SK-N-SH (cell line): ENCODE measurements at places on chromosomes 3 and 15.
A peak's percentile ranks its signal among the peaks of the same experiment; 100 is the strongest.

- H3K27me3 ChIP-seq = no peaks in the 10 kb centered on the region
- no peak for DNase-seq
- no peak overlapping the region for H3K4me3 ChIP-seq
- no peak overlapping the region for H3K27ac ChIP-seq
These were observed 9.2 kb downstream of the SPSB4 start for GRCh38 chr3:141060327-141060726.

DNA sequence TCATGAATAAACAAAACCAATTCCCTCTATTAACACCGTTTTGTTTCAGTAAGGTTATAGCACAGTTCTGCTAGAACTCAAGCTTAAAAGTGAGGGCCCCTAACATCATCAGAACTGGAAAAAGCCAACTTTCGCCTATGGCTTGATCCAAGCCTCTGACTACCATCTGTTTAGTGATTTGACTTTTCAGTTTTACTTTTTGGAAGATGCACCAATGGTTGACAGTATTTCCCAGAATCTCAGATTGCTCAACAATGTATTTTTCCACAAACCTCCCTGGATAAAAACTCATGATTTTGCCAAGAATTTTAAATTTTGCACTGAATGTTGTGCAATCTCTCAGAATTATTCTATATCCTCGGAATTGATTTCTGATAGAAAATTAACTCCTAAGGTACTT, 190.7 kb downstream of the LSAMP start:
- no peaks in the 10 kb centered on the region for H3K27me3 ChIP-seq
- H3K4me3 ChIP-seq = no peak overlapping the region

DNA sequence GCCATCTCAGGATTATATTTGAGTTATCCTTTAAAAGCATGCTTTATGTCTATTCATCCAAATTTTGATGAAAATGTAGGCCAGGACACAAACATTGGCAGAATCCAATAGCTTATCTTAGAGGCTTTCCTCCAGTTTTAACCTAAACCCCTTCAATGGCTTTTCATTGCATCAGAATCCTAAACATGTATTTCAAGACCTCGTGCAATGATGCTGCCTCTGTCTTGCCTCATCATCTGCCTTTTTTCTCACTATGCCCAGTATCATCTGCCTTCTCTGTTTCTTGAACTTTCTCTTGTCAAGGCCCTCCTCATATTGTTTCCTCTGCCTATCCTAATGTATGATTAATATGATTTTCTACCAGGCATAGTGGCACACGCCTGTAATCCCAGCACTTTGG, 76.1 kb upstream of the MAP4 start:
- no peak for DNase-seq
- H3K4me3 ChIP-seq = no peak overlapping the region
- peaks cover 1% of the 10 kb centered on the region; the same call in 1 of the 2 replicates for H3K4me1 ChIP-seq
- H3K36me3 ChIP-seq = no peaks in the 10 kb centered on the region

- H3K36me3 ChIP-seq = no peaks in the 10 kb centered on the region
- H3K4me3 ChIP-seq = no peak overlapping the region
- no peaks in the 10 kb centered on the region for H3K4me1 ChIP-seq
- H3K27ac ChIP-seq = no peak overlapping the region
These were observed 164.7 kb upstream of the RGMA start for GRCh38 chr15:93253681-93254080.

GRCh38 chr3:87121856-87122255, 105.3 kb upstream of the CHMP2B start:
- H3K36me3 ChIP-seq = no peaks in the 10 kb centered on the region
- no peaks in the 10 kb centered on the region for H3K4me1 ChIP-seq
- no peaks in the 10 kb centered on the region for H3K27me3 ChIP-seq
- no peak for DNase-seq
- H3K27ac ChIP-seq = no peak overlapping the region

- H3K4me3 ChIP-seq = no peak overlapping the region
- no peak overlapping the region for H3K27ac ChIP-seq
These were observed 226.1 kb upstream of the LYSMD4 start for GRCh38 chr15:99959326-99959725.

DNA sequence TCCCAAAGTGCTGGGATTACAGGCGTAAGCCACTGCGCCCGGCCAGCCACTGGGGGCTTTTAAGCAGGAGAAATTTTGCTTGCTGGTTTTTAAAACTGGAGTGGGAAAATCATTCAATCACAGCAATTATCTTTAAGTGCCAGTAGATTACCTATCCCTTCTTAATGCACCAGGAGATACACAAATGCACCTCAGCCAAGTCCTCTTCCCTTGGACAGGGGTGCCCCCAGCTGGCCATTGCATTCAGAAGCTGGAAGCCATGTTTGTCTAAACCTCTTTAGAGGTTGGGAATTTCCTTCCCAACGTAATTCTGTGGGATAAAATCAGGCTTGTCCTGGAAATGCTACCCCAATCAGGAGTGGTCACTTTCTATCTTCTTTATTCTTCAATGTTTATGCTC, 26.6 kb downstream of the MIX23 start:
- DNase-seq = peak; percentile 39
- H3K4me3 ChIP-seq = no peak overlapping the region
- H3K27ac ChIP-seq = no peak overlapping the region
- H3K36me3 ChIP-seq = peaks cover 9% of the 10 kb centered on the region; the same call in 1 of the 2 replicates
- no peaks in the 10 kb centered on the region for H3K27me3 ChIP-seq

GRCh38 chr3:48436477-48436787, 3.5 kb downstream of the CCDC51 start:
- H3K27ac ChIP-seq = no peak overlapping the region
- no peak for DNase-seq
- H3K27me3 ChIP-seq = no peaks in the 10 kb centered on the region
- peaks cover 25% of the 10 kb centered on the region; the same call in 1 of the 2 replicates for H3K36me3 ChIP-seq
- peaks cover 18% of the 10 kb centered on the region for H3K4me1 ChIP-seq
- H3K4me3 ChIP-seq = no peak overlapping the region

DNA sequence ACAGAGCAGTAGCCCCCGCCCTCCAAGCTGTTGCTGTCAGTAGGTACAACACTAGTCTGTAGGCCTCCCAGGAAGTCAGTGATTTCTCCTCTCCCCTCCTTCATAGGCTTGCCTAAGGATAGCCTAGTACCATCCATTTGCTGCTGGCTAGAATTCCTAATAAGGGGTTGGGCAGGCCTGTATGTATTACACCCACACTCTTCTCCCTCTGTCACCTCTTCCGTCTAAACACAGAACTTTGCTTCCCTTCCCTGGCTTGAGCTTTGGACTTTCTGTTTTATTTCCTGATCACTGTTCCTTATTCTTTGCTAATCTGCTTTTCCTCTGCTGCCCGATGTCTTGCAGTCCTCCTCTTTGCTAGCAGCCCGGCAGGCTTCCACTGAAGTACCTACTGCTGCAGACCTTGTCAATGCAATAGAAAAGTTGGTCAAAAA, 93.4 kb upstream of the UMPS start:
- H3K27me3 ChIP-seq = no peaks in the 10 kb centered on the region
- H3K36me3 ChIP-seq = peaks cover 6% of the 10 kb centered on the region; the same call in 1 of the 2 replicates
- no peak overlapping the region for H3K4me3 ChIP-seq
- no peaks in the 10 kb centered on the region for H3K4me1 ChIP-seq
- DNase-seq = no peak
- H3K27ac ChIP-seq = no peak overlapping the region

DNA sequence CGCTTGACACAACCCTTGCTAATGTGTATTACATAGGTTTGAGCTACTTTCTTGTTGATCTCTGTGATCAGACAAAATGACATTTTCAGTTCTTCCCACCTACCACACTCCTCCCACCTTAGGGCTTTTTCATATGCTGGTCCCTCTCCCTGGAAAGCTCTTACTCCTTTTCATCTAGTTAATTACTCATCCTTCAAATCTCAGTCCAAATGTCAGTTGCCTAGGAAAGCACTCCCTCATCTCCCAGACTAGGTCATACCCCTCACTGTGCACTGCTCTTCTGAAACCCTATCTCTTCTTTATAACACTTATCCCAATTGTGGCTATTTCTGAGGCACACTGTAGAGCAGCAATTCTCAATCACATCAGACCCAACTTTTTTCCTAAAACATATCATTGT, 7.3 kb downstream of the ZNF106 start:
- no peak for DNase-seq
- peaks cover 3% of the 10 kb centered on the region for H3K36me3 ChIP-seq
- no peaks in the 10 kb centered on the region for H3K4me1 ChIP-seq
- H3K4me3 ChIP-seq = no peak overlapping the region

- no peak for DNase-seq
- H3K36me3 ChIP-seq = no peaks in the 10 kb centered on the region
- no peaks in the 10 kb centered on the region for H3K27me3 ChIP-seq
- H3K4me1 ChIP-seq = no peaks in the 10 kb centered on the region
- H3K4me3 ChIP-seq = no peak overlapping the region
These were observed 911.4 kb downstream of the EPHA3 start for GRCh38 chr3:90018779-90019178.

GRCh38 chr3:68136411-68136810, 482.0 kb upstream of the SUCLG2 start:
- H3K27me3 ChIP-seq = no peaks in the 10 kb centered on the region
- no peak for DNase-seq
- no peaks in the 10 kb centered on the region for H3K36me3 ChIP-seq
- H3K4me3 ChIP-seq = no peak overlapping the region
- H3K27ac ChIP-seq = no peak overlapping the region

DNA sequence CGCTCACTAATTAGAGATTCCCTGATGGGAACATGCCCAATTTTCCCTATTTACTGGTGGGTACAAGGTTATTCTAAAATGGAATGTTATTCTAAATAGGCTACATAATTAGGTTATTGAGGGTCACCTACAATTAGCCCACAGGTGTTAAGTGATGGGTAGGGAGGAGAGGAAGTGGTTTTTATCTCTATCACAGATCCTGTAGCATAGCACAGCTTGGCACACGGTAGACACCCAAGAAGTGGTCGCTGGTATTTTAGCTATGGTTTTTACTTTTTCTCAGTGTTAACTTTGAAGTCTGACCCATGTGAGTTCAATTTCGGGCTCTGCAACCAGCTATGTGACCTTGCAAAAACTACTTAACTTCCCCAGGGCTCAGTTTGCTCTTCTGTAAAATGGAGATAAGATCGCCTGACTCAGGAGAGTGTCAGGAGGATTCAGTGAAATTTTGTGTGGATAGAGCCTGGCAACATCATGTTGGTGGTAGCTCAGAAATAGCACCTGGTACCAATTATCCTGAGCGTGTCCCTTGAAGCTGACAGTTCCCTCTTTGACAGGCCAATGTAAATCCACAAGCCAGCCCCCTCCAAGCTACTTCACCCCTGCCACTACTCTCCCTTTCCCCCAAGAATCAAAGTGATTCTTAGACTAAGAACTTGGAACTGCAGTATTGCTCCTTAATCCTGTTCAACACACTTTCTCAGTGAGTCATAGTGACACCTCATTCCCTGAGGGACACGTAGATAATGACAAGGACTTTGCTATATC, 8.7 kb upstream of the LMCD1 start:
- no peak overlapping the region for H3K4me3 ChIP-seq
- H3K27me3 ChIP-seq = no peaks in the 10 kb centered on the region
- H3K27ac ChIP-seq = peak overlapping the region; percentile 53
- H3K36me3 ChIP-seq = no peaks in the 10 kb centered on the region
- H3K4me1 ChIP-seq = peaks cover 4% of the 10 kb centered on the region; the same call in 1 of the 2 replicates

DNA sequence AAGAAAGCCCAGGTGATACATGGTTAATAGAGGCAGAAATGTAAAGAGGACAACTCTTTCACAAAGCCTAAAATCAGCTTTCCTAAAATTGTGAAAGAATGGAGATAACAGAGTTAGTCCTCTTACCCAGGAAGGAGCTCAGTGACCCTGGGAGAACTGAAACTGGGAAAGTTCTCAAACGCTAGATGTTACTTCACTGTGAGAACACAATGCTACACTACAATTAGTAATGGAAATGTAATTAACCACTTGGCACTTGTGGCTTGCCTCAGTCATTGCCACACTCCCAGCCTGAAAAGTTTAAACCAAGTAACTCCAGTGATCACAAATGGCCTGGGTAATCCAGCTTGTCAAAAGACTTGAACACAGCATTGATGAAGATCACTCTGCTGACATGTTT, 102.7 kb upstream of the FGF7 start:
- no peak overlapping the region for H3K27ac ChIP-seq
- DNase-seq = no peak
- no peaks in the 10 kb centered on the region for H3K27me3 ChIP-seq
- peaks cover 10% of the 10 kb centered on the region for H3K36me3 ChIP-seq
- H3K4me1 ChIP-seq = peaks cover 5% of the 10 kb centered on the region
- H3K4me3 ChIP-seq = no peak overlapping the region

DNA sequence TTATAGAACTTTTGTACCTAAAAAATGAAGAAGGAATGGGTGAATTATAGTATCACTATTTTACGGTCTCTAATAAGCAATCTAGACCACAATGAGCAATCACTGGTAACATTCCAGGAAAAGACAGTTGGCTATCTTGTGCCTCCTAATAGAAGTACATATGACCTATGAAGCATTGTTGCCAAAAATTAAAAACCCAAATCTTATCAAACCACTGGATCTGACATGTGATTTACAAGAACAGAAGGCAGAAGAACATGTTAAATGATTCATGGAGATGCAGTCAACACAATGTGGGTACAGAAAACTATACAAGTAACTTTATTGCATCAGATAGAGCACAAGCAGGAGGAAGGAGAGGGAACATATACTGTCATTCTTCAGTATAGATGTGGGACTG, 14.5 kb upstream of the HYKK start:
- peaks cover 97% of the 10 kb centered on the region for H3K36me3 ChIP-seq
- H3K27ac ChIP-seq = no peak overlapping the region
- no peaks in the 10 kb centered on the region for H3K4me1 ChIP-seq
- no peak for DNase-seq
- no peaks in the 10 kb centered on the region for H3K27me3 ChIP-seq
- H3K4me3 ChIP-seq = no peak overlapping the region

GRCh38 chr3:1998739-1999138, 99.9 kb upstream of the CNTN4 start:
- H3K4me1 ChIP-seq = peaks cover 3% of the 10 kb centered on the region; the same call in 1 of the 2 replicates
- no peak for DNase-seq
- no peaks in the 10 kb centered on the region for H3K27me3 ChIP-seq

DNA sequence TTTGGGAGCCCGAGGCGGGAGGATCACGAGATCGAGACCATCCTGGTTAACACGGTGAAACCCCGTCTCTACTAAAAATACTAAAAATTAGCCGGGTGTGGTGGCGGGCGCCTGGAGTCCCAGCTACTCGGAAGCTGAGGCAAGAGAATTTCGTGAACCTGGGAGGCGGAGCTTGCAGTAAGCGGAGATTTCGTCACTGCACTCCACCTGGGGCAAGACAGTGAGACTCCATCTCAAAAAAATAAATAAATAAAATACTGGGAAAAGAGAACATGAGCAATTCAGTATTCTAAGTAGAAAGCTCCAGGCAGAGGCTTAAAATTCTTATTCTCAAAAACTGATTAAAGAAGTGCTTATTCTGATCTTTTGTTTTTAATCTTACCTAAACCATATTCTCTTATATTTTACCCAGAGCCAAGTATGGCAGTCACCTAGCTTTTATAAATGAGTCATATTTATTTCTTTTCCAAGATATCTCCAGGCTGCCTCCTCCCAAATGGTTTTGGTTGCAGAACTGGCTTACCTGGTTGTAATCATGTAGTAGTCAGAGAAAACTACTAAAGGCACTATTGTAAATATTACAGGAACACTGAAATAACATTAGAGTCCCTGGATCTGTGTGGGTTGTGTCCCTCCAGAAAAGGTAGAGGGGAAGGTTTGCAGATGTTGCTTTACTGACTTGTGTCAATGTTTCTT, 45.8 kb upstream of the DYNC1LI1 start:
- H3K4me3 ChIP-seq = no peak overlapping the region
- H3K36me3 ChIP-seq = no peaks in the 10 kb centered on the region
- H3K4me1 ChIP-seq = no peaks in the 10 kb centered on the region
- no peaks in the 10 kb centered on the region for H3K27me3 ChIP-seq
- DNase-seq = no peak
